ENCODE measurements at places on chromosomes 12 and 14.

DNA sequence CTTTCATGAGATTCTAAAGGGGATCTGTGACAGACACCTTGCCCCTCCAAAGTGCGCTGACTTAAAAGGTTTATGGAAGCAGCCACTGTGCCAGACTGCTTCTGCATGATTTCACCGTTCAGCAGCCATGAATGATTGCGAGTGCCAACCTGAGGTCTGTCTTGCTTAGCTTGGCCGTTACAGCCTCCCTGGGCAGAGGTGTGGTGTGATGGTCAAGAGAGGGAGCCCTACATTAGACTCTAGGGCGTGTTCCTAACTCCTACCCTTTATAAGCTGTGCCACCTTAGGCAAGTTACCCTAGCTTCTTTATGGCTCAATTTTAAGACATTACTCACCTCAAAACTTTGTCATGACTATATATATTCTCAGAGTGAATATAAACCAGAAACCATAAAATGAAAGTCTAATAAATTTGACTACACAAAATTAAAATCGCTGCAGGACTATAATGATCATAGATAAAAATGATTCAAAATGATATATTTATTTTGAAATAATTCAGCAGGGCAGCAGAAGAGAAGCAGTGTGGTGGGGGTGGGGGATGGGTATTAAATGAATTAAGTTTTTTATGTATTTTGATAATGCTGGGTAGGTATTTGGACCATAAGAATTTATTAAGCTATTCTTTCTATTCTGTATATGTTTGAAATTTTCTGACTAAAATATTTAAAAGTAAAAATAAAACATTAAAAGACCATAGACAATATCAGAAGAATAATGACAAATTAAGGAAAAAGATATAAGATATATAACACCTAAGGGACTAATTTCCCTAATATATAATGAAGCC lies 47.7 kb upstream of the MBIP start:
- DNase-seq: no peak

DNA sequence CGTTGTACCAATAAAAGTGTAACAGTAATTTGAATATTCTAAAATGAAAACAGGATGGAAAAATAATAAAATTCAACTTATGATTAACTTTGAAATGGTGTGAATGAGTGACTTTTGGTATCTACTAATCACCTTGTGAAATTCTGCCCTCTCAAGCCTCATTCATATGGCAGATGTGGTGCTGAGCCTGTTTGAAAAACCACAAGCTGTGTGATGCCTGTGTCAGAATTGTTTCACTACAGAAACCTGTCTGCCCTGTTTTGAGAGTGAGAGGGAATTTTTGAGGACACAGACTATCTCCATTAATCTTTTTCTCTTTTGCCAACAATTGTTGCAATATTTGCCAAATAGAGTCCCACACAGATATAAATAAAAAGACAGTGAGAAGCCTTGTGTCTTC lies 3.9 kb upstream of the RNU6-7 start:
- DNase-seq: no peak

DNA sequence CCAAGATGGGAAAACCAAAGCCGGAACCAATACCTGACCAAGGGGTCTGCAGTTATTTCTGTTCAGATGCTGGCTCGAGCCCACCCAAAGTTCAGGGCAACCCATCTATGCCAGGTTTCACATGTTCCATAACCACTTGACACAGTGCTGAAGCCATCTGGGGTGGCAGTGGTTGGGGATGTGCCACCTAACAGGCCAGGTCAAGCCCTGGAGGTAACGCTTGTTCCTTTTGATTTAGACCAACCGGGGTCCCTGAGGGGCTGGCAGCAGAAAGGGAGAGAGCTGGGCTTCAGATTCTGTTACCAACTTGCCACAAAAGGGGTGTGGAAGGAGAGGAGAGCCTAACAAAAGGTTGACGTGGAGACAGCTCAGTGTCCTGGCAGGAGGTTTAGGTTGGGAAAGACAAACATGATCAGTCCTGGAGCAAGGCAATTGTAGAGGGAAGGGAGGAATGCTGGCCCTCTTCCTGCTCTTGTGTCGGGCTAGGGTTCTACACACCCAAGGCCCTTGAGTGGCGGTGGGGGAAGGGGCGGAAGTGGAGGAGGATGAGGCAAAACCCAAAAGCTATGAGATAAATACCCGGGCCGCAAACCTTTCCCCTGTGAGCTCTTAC lies 31.9 kb downstream of the CACNA2D4 start:
- peak; percentile 41 for DNase-seq

DNA sequence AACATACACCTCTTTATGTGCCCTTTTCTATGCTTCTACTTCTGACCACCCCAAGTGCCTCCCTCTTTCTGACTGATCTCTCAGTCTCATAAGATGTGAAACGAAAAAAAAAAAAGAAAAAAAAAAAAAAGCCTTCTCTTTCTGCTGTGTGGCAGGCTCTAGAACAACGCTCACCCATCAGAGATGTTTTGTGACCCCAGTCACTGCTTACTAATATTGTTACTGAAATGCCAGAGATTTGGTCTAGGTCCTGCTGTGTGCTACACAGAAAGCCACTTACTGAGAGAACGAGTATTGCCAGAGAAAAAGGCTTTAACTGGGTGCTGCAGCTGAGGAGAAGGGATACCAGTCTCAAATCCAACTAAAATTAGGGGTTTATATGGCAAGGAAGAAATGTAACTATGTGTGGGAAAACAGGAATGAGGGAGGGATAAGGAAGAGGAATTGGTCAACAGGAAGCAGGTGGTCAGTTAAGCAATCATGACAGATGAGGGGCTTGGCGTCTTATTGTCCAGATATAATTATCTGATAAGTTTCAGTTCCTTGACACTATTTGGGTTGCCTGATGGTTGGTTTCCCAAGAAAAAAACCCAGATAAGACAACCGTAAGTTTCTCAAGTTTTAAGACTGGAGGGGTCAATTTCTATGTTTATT lies 149.0 kb downstream of the NAV3 start:
- no peak for DNase-seq

GRCh38 chr12:41904041-41904440 lies 240.6 kb downstream of the GXYLT1 start:
- no peak for DNase-seq
